ENCODE measurements at places on chromosomes 4 and X. TPM values are rescaled to one million over a fixed set of nuclear protein-coding genes. Genes with fewer than 3 reads are reported as not detected.

- H3K4me1 ChIP-seq, result peaks cover 27% of the 10 kb centered on the region
- no peak for DNase-seq
- peaks cover 34% of the 10 kb centered on the region for H3K27me3 ChIP-seq
Observed at GRCh38 chr4:1793496-1793840, 375 bp downstream of the FGFR3 start.

Gene SULT1B1
- total RNA-seq, result 0.83 TPM

- H3K36me3 ChIP-seq, result no peaks in the 10 kb centered on the region
- H3K27ac ChIP-seq, result no peak overlapping the region
- no peaks in the 10 kb centered on the region for H3K27me3 ChIP-seq
- DNase-seq, result no peak
Observed at GRCh38 chr4:85128246-85129204, 162.0 kb upstream of the WDFY3 start.

Gene CCDC149
- 21.3 TPM for total RNA-seq

- H3K4me3 ChIP-seq, result no peak overlapping the region
- H3K36me3 ChIP-seq, result no peaks in the 10 kb centered on the region
- no peak overlapping the region for H3K27ac ChIP-seq
- no peaks in the 10 kb centered on the region for H3K27me3 ChIP-seq
Observed at GRCh38 chr4:156290811-156291210, 337.1 kb upstream of the CTSO start.

DNA sequence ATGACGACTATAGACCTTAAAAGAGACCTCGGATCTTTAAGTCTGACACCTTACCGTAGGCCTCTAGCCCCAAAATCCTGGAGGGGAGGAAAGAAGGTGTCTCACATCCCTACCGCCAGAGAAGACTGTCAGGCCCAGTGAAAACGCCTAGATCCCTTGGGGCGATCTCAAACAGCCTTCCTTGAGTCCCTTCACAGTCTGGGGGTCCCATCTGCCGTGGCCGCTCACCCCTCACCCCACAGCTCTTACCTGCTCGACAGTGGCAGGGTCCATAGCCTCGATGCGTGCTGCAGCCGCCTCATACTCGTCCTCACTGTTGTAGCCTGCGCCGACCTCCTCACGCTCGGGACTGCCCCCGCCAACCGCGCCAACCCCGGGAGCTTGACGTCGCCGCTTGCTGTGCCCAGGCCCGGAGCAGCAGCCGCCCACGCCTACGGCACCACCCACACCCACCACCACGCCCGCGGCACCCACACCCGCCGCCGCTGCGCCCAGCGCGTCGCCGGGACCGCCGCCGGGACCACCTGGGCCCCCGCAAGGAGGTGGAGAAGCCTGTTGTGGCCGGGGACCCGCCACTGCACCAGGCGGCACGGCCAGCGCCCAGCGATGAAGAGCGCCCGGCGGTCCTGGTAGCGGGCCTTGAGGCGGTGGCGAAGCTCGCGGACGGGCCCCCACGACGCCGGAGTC, 536 bp downstream of the OTUD5 start:
- H3K36me3 ChIP-seq, result no peaks in the 10 kb centered on the region
- peak overlapping the region; percentile 90 for H3K27ac ChIP-seq
- peak overlapping the region; percentile 71 for H3K4me3 ChIP-seq
- no peaks in the 10 kb centered on the region for H3K27me3 ChIP-seq
- H3K4me1 ChIP-seq, result no peaks in the 10 kb centered on the region
- no peak for DNase-seq

GRCh38 chr4:140652601-140653000, 83.8 kb upstream of the UCP1 start:
- no peaks in the 10 kb centered on the region for H3K4me1 ChIP-seq
- no peak for DNase-seq
- no peak overlapping the region for H3K27ac ChIP-seq
- no peaks in the 10 kb centered on the region for H3K27me3 ChIP-seq
- no peak overlapping the region for H3K4me3 ChIP-seq

Gene SLC2A9
- 6.7 TPM for total RNA-seq

GRCh38 chrX:135295944-135296305, 13.4 kb upstream of the ETDC start:
- DNase-seq, result no peak
- no peaks in the 10 kb centered on the region for H3K36me3 ChIP-seq
- H3K27ac ChIP-seq, result no peak overlapping the region

DNA sequence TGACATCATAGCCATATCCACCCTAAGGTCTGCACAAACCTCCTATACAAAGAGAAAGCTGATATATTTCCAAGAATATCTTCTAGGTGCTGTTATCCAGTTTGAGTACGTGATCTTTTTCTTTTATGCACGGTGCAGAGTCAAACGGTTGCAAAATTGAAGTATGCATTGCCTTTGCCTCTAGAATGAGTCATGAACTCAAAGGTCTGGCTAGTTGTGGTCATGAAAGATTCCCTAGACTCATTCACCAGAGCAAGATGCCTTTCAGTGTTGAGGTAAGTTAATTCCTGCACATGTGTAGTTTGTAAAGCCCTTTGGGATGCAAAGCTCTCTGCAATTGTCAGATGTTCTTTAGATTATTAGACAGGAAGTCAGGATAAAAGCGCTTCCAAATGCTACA, 704.4 kb downstream of the PCDH19 start:
- H3K4me3 ChIP-seq, result no peak overlapping the region
- H3K27ac ChIP-seq, result no peak overlapping the region
- H3K36me3 ChIP-seq, result no peaks in the 10 kb centered on the region
- H3K27me3 ChIP-seq, result no peaks in the 10 kb centered on the region
- H3K4me1 ChIP-seq, result no peaks in the 10 kb centered on the region
- no peak for DNase-seq

Gene CT45A6
- total RNA-seq, result not detected

- no peak overlapping the region for H3K4me3 ChIP-seq
- H3K27ac ChIP-seq, result no peak overlapping the region
- no peaks in the 10 kb centered on the region for H3K4me1 ChIP-seq
Observed at GRCh38 chr4:16116493-16116990, 32.7 kb upstream of the PROM1 start.

Measured in sigmoid colon (tissue), 7 donors.